ENCODE measurements at places on chromosomes 7 and 10.

DNA sequence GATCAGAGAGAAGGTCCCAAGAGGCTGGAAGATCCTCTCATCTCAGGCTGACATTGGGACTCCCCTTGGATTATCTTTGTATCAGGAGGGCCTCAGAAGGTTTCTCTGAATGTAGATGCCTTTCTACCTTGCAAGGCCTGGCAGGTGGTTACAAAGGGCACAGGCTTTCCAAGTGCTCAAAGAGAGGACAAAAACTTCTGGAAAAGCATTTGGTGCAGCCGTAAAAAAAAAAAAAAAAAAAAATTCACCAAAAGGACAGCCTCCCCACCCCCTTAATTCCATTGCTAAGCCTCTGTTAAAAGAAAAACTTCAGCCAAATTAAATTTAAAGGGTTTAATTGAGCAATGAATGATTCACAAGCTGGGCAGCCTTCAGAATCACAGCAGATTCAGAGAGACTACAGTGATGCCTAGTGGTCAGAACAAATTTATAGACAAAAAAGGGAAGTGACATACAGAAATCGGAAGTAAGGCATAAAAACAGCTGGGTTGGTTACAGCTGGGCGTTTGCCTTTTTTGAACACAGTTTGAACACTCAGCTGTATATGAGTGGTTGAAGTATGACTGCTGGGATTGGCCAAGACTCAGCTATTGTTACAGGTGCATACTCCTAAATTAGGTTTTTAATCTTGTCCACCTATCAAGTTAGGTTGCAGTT, 42.5 kb upstream of the LRGUK start:
- no peak for DNase-seq

DNA sequence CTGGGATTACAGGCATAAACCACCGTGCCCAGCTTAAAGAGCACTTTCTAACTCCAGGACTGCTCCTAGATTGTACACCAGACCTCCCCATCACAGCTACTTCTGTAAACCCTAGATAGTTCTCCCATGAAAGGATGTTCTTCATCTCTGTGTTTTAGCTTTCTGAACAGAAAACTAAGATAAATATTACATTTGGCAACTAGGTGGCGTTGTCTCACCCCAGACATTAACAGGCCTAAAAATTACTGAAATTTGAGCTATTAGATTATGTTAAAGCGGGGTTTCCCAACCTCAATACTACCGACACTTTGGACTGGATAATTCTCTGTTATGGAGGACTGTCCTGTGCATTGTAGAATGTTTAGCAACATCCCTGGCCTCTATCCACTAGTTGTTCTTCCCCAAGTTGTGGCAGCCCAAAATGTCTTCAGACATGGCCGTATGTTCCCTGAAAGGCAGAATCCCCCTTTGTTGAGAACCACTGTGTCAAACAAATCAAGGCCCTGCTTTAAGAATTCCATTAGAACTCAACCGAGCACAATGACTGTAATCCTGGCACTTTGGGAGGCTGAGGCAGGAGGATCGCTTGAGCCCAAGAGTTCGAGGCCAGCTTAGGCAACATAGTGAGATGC, 19.1 kb downstream of the ATOH7 start:
- DNase-seq, result no peak

GRCh38 chr7:30465046-30465810, 13.4 kb downstream of the NOD1 start:
- DNase-seq, result no peak

DNA sequence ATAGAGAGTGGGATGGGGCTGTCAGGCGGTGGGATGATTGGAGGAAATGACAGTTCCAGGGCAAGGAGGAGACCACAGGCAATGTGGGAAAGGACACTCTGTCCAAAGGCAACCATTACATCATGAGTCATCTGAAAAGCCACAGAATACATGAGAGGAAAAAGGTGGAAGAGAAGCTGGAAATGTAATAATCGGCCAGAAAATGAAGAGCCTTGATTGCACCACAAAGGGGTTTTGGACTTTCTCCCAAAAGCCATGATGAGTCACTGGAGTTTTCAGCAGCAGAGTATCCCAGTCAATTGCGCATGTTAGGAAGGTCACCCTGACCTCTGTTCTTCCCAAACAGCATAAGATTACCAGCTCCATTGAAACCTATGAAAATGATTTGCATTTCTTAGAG, 222.0 kb downstream of the LHFPL3 start:
- DNase-seq, result no peak

- DNase-seq, result no peak
Observed at GRCh38 chr7:128022631-128023532, 8.4 kb downstream of the LRRC4 start.

DNA sequence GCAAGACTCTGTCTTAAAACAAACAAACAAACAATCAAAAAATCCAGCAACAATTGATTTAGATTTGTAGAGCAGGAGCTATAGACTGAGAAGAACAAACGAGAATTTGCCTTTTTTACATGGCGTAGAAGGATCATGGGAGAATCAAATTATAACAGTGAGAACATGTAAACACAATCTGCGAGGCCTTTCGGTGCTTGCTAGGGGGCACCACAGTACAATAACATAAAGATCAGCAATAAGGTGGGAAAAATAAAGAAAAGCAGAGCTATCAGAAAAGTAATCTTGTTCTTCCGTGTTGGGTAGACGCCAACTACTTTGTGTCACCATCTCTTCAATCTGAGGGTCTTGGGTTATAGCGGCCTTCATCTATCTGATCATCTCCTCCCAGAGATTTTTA, 82.2 kb downstream of the NOD1 start:
- no peak for DNase-seq

GRCh38 chr10:74337330-74338016, 186.5 kb downstream of the ADK start:
- DNase-seq, result no peak

GRCh38 chr7:32506266-32507054, 11.2 kb downstream of the AVL9 start:
- peak; percentile 32 for DNase-seq

GRCh38 chr10:91410638-91411371, 661 bp downstream of the HECTD2 start:
- DNase-seq, result peak; percentile 22

DNA sequence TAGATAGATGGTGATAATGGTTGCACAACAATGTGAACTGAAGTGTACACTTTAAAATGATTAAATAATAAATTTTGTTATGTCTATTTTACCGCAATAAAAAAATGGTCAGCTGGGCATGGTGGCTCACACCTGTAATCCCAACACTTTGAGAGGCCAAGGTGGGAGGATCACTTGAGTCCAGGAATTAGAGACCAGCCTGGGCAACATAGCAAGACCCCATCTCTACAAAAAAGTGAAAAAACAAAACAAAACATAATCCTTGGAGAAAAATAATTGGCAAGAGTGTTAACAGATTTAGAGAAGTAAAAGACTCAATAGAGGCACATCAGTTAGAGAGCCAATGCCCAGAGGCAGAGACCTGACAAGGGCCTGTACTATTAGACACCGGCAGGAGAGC, 9.9 kb upstream of the RPEL1 start:
- no peak for DNase-seq

GRCh38 chr10:89463846-89464537, 49.6 kb downstream of the IFIT5 start:
- DNase-seq, result no peak

DNA sequence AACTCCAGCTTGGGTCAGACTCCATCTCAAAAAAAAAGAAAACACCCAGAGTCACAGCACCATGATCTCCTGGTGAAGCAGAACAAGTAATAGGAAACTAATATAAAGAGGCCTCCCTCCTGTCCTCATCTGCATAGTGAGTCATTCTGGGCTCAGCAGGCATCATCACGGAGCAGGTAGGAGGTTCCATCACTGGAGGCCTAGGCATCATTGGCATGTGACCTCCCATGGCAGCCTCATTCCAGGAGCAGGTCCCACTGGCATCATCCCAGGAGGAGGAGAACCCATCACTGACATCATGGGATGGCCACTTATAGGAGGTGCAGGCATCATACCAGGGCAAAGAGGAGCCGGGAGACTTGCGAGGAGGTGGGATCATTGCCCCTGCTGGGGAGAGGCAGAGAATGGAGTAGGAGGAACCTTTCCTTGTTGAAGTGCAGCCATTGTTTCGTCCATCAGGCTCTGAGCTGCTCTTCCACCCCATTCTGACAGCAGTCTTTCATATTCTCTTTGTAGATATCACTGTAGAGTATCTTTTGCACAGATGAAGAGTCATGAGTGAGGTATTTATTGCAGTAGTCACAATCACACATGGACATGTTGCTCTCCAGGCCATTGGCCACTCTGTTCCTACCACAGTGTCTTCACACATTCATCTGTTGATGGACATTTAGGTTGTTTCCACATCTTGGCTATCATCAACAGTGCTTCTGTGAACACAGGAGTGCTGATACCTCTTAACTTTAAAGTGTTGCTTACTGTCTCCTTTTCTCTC, 73.8 kb downstream of the OSBPL3 start:
- no peak for DNase-seq

- no peak for DNase-seq
Observed at GRCh38 chr10:96415891-96416554, 57.2 kb upstream of the OPALIN start.

- no peak for DNase-seq
Observed at GRCh38 chr10:24959382-24959730, 7.0 kb upstream of the PRTFDC1 start.

- DNase-seq, result no peak
Observed at GRCh38 chr10:19658622-19659233, 157.5 kb upstream of the PLXDC2 start.

DNA sequence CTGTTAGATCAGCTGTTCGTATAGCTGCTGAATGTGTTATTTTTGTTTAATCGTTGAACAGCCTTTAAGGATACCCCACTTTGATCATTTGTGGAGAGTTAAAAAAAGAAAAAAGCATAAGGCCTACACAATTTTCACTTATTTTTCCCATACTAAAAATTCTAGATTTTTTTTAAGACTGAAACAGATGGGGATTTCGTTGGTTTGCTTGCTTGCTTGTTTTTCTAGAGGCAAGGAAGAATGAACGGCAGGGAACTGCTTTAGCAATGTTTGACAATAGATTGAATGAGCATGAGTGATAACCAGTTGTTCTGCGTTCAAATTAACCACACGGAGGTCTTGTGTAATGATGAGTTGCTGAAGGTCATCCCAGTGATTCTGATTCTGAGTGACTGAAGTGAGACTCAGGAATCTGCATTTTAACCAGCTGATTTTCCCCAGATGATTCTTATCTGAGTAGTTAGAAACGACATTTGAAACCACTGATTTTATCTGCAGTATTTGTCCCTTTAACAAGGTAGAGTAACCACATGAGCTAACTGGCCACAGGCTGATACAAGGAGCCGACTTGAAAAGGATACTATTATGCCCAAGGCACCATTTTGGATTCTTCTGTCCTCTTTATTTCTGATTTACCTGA, 85.9 kb downstream of the GPR37 start:
- DNase-seq, result no peak

DNA sequence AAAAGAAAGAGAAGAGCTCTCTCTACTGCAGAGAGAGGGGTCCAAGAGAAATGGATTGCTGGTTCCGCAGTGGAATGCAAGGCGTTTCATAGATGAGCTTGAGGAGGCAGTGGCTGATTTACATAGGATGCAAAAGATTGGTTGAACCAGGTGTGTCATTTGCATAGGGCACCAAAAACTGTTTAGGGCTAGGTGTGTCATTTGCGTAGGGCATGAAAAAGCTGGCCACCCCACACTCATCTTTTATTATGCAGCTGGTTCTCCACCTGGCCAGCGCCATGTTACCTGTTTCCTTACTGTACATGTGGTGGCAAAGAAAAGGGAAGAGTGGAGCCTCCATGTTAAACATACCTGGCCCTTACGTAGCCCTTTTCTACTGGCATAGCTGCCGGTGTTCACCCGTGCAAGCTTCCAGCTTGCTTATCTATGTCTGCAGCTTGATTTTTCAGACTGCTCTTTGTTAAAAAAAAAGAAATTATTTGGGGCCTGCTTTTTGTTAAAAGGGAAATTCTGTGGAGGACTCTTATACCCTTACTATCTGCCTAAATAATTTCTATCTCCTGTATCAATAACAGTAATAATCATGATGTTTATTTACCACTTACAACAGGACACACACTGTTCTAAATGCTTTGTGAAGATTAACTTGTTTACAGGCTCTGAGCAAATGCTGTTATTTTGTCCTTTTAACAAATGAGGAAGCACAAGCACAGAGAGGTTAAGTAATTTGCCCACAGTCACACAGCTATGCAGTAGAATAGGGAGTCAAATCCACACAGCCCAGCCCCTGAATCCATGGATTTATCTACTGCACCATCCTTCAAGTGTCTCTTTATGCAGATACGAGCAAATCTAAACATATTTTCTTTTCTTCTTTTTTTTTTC, 33.3 kb downstream of the CASP7 start:
- DNase-seq, result no peak

DNA sequence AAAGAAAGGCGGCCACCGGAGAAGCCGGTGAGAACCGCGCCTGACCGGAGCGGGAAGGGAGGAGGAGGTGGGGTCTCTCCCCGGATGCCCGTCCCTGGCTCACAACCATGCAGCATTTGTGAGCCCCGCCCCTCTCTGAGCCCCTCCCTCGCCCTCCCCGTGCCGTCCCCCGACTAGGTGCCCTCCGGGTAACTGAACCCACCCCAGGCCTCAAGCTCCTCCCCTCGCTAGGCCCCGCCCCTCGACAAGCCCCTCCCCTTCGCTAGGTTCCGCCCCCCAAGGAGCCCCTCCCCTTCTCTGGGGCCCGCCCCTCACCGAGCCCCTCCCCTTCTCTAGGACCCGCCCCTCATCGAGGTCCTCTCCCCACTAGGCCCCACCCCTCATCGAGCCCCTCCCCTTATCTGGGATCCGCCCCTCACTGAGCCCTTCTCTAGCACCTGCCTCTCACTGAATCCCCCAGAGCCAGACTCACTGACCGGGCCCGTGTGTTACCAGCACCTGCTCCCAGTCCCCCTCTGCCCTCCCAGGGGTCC, 42.2 kb upstream of the HSPB1 start:
- DNase-seq, result peak; percentile 30
